ENCODE measurements at places on chromosomes 3 and 15.

DNA sequence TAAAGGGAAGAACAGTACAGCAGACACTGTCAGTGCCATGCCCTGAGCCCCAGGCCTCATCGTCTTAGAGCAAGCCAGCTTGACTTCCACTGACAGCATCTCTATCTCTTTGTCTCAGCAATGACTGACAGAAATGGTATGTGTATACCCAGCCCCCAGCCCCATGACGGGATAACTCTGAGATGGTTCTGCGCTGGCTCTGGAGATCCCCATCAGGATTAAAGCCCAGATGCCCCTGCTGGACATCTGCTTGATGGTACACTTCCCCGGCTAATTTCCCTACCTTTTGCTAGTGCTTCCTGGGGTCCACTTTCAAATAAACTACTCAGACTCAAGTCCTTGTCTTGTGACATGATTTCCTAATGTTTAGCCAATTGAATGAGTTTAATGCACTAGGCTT lies 7.6 kb downstream of the NMNAT3 start:
- DNase-seq: no peak

- no peak for DNase-seq
Observed at GRCh38 chr15:62607643-62608042, 434.9 kb upstream of the TPM1 start.

DNA sequence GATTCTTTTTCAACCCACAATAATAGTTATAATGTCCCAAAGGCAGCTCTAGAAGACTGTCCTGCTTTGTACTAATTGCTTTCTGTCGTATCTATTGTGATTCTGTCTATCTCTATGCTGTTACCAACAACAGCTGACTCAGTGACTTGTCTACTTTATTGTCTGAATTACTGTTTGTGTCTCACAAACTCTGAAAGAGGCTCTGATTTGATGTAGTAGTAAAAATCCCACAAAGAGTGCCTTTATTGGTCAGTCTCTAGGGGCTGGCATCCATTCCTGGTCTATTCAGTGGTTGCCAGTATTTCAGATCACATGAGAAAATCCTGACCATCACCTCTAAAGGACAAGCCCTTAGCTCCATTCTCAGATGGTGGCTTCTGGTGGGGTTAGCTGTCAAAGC lies 254.2 kb downstream of the NSUN3 start:
- DNase-seq: no peak

- no peak for DNase-seq
Observed at GRCh38 chr3:46943237-46944187, 33.0 kb downstream of the CCDC12 start.

DNA sequence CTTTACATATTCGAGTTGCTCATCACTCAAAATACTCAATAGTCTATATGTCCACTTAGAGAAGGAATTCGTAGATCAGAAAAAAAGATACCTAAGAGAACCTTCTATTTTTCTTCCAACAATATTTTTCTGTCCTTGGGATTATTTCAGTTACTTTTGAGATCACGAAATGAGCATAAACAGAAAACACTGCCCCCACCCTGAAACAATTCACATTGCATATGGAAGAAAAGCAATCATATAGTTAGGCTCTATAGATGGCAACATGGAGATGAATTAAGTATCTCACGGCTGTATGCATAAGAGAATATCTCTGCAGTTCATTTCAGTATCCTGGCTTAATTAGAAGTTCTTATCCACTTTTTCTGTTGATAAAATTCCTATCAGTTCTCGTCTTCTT lies 391.1 kb downstream of the FGF12 start:
- no peak for DNase-seq

- peak; percentile 65 for DNase-seq
Observed at GRCh38 chr15:66619152-66619903, 53.5 kb upstream of the LCTL start.

DNA sequence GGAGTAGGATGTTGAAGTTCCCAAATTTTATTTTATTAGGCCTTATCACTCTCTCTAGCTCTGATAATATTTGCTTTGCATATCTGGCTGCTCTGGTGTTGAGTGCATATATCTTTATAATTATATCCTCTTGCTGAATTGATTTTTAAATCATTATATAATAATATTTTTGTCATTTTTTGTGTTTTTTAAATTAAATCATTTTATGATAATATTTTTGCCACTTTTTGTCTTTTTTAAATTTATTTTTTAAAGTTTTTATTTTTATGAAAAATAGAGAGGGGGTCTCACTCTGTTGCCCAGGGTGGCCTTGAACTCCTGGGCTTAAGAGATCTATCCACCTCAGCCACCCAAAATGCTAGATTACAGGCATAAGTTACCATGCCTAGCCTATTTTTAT lies 34.5 kb upstream of the OTOL1 start:
- DNase-seq: no peak

- DNase-seq: no peak
Observed at GRCh38 chr15:65343374-65343981, 34.3 kb downstream of the IGDCC3 start.

GRCh38 chr3:141405025-141405424 lies 36.7 kb downstream of the ZBTB38 start:
- no peak for DNase-seq

DNA sequence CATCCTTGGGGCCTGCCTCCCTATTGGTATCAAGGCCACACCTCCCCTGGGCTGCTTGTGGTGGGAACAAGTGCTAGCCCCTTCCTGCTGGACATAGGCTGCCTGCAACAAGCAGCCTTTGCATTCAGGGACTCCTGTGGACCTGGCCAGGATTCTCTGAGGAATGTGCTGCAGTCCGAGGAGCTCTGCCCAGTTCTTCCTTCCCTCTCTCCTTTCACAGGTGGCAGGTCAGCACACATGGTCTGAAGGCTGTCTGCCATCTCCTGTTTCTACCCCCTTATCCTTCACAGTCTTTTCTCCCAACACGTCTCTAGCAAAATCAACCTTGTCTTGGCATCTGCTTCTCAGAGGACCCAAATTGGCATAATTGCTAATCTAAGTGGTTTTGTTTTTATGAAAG lies 97.0 kb upstream of the LIPC start:
- DNase-seq: no peak

DNA sequence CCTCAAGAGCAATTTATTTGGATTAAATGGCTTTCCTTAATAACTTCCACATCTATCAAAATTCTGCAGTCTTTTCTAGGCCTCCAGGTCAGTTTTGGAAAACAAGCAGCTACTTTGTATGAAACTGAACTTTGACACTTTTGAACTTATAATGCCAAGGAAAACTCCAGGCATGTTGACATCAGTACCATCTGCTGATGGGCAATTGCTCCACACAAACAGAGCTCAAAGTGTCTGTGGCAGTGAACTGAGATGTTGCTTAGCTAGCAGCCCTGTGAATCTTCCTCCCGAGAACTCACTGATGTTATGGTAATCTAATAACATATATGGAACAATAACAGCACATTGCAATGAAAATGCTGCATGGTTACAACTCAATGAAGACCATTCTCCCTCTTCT lies 250.2 kb downstream of the THRB start:
- DNase-seq: no peak

DNA sequence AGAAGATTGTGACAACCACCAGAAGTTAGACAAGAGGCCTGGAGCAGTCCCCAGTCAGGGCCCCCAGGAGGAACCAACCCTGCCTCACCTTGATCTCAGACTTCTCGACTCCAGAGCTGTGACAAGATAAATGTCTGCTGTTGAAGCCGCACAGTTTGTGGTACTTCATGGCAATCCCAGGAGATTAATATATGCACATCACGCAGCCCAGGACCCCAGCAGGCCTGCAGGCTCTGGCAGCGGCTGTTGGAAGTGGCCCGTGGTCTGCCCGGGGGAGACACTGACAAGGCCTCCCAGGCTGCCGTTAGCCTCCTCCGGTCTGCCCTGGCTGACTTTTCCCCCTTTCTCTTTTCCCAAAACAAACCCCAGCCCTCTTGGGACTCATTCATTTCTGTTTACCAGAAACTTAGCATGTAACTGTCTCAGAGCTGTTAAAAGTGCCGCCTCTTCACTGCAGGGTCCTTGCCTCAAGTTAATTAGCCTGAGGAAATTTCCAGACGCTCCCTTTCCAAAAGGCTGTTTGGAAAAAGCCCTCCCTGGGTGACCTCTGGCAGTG lies 183.5 kb upstream of the LYSMD4 start:
- no peak for DNase-seq

GRCh38 chr15:37289109-37289765 lies 188.9 kb upstream of the MEIS2 start:
- DNase-seq: peak; percentile 1

GRCh38 chr3:71944482-71945065 lies 159.6 kb upstream of the PROK2 start:
- DNase-seq: no peak

DNA sequence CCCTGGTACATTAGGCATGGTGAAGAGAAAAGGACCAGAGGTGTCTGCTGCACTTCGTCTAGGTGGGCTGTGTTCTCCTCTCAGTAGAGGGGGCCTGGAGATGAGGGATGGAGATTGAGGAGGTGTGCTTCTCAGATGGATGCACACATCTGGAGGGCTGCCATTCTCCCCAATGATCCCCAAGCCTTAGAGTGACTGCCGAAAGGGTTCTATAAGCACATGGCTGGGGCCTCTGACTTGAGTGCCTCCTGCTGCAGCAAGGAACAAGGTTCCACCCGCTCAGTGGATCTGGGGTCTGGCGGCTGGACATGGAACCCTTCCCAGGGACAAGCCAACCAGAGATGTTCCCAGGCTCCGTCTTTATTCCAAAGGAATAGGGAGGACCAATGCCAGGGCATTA lies 66.8 kb downstream of the CPN2 start:
- DNase-seq: no peak

GRCh38 chr3:11495948-11496557 lies 147.7 kb downstream of the VGLL4 start:
- DNase-seq: no peak

- no peak for DNase-seq
Observed at GRCh38 chr3:150091626-150092025, 120.9 kb upstream of the PFN2 start.

DNA sequence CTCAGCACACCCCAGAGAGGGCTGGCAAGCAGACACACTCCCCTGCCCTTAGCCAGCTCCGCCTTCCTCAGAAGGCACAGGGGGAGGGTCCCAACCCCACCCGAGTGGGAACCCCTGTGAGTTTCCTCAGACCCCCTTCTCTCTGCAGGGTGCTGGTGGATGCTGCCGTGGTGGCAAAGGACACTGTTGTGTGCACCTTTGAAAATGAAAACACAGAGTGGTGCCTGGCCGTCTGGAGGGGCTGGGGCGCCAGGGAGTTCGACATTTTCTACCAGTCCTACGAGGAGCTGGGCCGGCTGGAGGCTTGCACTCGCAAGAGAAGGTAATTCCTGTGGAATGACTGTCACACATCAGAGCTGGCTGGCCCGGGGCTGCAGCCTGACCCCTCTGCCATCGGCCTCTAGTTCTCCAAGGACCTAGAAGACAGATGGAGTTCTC lies 149.4 kb downstream of the LRRK1 start:
- no peak for DNase-seq

DNA sequence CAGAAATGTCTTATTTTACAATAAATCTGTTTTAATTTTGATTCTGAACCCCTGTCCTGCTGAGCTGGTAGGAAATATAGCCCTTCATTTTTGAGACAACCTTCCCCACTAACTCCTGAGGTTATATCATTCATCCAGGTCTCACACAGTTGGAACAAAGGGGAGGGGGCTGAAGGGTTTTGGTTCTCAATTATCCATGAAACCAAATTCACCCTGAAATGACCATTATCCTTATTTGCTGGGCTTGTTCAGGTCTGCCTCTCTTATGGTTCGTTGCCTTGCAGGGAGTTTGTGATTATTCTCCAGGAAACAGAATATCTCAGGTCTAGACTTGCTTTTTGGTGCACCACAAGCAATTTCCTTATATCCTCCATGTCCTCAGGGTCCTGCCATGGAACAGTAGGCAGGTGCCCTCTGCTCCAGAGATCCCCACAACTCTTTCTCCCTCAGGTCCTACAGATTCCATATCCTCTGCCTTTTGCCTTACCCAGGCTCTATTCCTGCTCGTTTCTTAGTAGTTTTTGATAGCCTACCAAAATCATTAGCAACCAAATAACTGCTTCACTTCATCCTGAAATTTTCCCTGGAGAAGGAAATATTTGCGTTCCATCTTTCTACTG lies 94.4 kb downstream of the TGFBR2 start:
- DNase-seq: no peak

DNA sequence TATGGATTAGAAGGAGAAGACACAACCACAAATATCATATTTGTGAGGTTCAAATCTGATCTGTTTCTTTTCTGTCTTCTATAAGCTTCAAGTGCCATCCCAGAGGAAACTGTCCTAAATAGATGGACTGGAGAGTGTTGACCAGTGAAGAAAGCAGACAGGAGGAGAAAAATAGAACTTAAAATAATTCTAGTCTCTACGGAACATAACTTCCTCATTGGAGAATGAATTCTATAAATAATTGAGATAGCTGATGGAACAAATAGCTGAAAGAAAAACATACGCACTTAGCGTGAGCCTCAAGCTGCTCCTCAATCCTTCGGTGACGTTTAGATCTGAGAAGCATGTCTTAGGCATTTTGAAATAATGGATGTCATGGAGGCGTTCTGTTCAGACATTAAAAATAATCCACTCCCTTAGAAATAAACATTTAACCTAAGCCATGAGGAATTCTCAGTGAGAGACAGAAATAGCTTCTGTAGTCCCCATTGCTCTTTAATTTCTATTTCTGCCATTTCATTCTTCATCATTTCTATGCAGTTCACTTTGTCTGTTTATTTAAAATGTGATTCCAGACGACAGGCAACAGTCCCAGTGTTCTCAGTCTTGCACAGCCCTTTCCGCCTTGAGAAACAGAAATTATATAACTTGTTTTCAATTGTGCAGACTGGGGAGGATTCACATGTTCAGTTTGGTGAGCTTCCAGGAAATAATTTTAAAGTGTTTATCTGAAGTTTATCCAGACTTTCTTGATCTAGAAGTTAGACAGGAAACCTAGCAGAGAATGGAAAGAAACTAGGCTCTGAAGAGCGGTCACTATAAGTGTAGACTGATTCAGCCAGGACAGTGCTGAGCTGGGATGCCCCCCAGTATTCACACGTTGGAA lies 97.3 kb downstream of the NR1D2 start:
- no peak for DNase-seq

DNA sequence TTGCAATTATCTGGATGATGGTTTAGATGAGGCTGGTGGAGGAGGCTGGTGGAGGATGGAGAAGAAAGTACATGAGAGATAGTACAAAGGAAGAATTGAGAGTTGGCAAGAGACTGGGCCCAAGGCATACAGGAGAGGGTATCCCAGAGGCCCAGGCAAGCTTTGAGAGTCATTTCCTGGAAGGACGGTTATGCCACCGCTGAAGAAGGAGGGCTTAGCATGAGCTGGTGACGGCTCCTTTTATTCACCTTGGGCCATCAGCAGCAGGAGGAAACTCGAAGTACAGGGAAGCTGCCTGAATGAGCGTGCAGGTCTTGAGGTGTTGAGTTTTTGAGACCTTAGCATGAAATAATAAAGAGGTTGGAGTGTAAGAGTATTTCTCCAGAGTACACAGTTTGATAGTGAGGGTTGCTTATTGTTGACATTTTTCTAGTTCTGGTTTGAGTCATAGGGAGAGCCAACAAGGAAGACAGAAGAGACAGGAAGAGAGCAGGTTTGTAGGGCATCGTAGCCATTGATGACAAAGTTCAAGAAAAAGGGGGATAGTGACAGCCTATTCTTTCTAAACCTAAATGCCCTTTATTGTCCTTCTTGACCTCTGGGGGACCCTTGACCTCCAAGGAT lies 13.8 kb downstream of the THSD4 start:
- no peak for DNase-seq

- DNase-seq: no peak
Observed at GRCh38 chr3:38268087-38268486, 2.5 kb downstream of the SLC22A13 start.

Measured in left kidney (tissue), 8 donors.